NCI-H1436 treated with DMSO at 0.1 percent for 48 hours (cell line): ENCODE measurements at places on chromosomes 16 and 17.

- DNase-seq: no peak
Measured at GRCh38 chr17:79023886-79024771, at the start of gene C1QTNF1. Gene C1QTNF1, plus strand, starts transcription at chr17:79024169. Its CDS starts 19,800 bp downstream, at chr17:79043969.

DNA sequence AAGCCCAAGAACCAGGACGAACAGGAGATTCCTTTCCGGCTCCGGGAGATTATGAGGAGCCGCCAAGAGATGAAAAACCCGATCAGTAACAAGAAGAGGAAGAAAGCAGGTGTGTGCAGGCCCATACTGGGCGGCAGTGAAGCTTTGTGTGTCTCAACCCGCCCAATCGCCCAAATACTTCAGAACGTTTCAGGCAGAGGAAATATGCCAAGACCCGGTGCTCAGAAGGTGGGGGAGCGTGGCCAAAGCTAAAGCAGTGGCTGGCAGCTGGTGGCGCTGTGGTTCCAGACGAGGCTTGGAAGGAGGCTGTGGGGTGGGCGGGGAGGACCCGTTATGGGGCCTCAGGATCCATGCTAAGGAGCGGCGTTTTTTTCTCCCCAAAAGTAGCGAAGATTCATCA lies 1.2 kb downstream of the CCDC137 start:
- no peak for DNase-seq

DNA sequence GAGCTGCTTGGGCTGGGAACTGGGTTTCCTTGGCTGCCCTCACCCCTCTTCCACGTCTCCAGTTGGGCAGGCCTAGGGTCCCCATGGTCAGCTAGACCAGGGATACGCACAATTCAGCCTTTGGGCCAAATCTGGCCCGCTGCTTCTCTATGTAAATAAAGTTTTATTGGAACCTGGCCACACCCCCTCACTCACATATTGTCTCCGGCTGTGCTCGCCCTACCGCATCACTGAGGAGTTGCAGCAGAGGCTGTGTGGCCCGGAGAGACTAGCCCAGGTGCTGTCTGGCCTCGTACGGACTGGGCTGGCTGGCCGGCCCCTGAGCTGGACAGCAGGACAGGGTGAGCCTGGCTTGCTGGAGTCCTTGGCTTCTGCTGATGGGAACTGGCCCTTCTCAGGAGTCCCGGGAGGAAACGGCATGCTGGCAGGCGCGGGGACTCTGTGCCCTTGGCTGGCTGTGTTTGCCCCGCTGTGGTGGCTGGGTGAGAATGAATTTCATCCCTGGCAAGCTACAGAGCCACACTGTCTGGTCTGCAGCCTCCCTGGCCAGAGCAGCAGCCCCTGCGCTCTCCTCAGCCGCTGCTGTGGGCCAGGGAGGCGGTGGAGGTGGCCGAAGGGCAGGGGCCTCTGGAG lies 82.0 kb downstream of the ENGASE start:
- no peak for DNase-seq

GRCh38 chr17:77726549-77727006 lies 231.9 kb upstream of the TNRC6C start:
- DNase-seq: no peak
